ENCODE measurements at places on chromosomes 1 and 21.

- DNase-seq: no peak
Measured at GRCh38 chr1:27517301-27517700, 27.3 kb upstream of the WASF2 start.

DNA sequence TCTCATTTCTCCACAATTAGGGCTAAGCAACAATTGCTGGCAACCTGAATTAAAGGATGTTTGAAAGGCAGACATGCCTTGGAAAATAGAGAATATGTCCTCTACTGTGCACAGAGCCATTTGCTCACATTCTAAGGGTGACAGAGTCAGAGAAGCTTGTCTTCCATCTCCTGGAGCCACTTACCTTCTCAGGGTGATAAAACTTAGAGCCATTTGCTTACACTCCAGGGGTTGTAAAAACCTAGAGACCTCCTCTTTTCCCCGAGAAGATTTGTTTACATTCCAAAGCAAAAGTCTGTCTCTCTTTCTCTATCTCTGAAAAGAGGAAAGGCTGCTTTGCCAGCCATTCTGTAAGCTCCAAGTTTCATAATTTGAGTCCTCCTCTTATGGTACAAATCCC, 61.3 kb downstream of the LBR start:
- DNase-seq: no peak

DNA sequence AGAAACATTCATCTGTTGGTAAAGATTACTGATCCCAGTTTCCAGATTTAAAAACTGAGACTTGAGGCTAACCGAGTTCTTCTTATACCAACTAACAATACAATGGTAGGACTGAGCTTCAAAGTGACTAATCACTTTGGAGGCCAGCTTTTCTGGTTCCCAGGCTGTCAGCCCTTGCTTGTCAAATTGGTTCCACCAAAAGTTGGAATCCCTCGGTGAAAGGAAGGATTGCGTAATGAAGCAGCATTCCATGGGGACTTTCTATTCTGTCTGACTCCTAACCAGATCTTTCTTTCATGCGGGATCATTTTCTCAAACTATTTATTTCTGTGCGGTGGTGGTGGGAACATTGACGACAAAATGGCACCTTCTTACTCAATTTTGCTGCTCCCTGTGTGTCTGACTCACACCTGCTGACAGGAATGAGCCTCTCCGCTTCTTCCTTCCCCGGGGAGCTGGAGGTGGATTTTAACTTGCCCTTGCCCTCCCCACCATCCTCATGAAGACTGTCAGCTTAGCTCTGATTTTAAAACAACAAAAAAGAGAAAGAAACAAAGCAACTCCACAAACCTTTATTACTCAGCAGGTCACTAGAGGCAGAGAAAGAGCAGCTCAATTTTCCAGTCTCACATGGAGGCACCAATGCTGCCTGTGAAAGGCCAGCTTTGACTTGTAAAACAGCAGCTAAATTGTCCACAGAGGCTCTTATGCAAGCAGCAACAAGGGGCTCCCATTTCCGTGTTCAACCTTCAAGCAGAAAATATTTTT, 32.9 kb upstream of the RASAL2 start:
- no peak for DNase-seq

GRCh38 chr1:86195281-86195680, 38.7 kb upstream of the COL24A1 start:
- no peak for DNase-seq

GRCh38 chr1:47918257-47918867, 78.8 kb downstream of the TRABD2B start:
- DNase-seq: no peak

All from stimulated activated CD4-positive, alpha-beta T cell treated with anti-CD3 and anti-CD28 coated beads, Interleukin-12 subunit alpha, Interleukin-12 subunit beta, amount 100 ng/mL, for 24 hours (primary cell).